ENCODE measurements at places on chromosomes 1 and 21.
A peak's percentile ranks its signal among the peaks of the same experiment; 100 is the strongest.

DNA sequence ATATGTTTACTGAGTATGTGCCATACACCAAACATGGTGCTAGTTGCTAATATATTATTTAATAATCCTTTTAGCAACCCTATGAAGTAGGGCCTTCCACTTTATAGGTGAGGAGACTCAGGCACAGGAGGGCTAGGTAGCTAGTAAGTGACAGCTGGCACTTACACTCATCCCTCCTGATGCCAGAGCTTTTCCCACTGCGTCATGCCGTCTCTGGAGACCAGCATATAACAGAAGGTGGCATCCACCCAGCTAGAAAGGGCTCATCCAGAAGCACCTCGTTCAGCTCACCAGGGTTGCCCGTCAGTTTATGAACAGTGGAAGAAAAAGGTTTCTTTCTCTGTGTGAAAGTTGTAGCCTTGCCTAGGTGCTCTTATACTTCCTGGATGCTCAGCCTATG is 108.9 kb downstream of the NOS1AP start:
- no peak for DNase-seq

DNA sequence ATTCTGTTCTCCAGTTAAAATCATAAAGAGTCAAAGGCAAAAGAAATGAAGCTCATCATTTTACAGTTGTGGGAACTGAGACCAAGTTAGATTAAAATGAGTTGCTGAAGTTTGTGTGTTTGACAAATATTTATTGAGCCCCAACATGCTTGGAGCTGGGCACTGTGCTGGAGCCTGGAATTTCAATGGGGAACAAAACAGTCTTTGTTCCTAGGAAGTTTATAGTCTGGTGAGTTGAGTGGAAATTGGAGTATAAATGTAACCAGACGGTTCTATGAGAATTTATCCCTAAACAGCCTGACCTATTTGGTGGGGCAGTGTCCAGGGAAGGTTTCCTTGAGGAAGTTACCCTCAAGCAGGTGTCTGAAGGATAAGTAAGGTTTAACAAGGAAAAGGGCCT is 294.4 kb downstream of the PRDM2 start:
- DNase-seq: no peak

GRCh38 chr1:192954705-192955265 is 104.4 kb downstream of the UCHL5 start:
- DNase-seq: peak; percentile 4

GRCh38 chr1:226061841-226062557 is 517 bp upstream of the H3-3A start:
- DNase-seq: peak; percentile 84

GRCh38 chr1:166933633-166934032 is 41.7 kb downstream of the ILDR2 start:
- DNase-seq: peak; percentile 16

GRCh38 chr1:29473161-29473855 is 237.0 kb downstream of the PTPRU start:
- no peak for DNase-seq

DNA sequence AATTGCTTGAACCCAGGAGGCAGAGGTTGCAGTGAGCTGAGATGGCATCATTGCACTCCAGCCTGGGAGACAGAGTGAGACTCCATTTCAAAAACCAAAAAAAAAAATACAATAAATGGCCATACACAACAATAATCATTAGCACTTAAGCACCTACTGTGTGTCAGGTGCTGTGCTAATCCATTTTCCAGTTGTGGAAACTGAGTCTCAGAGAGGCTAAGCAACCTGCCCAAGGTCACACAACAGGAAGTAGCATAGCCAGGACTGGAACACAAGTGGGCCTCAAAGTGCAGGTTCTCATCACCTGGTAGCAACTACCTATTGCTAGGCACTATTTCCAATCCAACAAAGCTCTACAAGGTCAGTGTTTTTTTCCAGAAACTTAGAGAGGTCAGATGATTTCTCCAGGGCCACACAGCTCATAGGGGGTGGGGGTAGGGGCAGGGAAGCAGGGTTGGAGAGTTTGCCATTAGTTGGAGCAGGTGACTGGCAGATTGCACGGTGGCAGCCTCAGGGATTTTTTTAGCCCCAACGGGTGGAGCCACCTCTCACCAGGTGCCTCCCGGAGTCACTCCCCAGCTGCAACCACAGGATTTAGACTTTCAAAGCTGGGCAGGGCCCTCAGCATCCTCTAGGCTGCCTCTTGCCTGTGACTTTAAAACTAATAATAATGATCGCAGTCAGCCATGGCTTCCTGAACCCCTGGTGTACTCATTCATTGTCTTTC is 52.5 kb upstream of the ID3 start:
- no peak for DNase-seq

GRCh38 chr21:33151941-33152731 is 77.6 kb upstream of the IFNAR2 start:
- no peak for DNase-seq

- DNase-seq: no peak
These were observed 37.9 kb downstream of the RGL1 start for GRCh38 chr1:183842795-183843144.

- no peak for DNase-seq
These were observed 143.0 kb downstream of the AJAP1 start for GRCh38 chr1:4797429-4797828.

GRCh38 chr1:77322061-77322900 is 40.5 kb downstream of the AK5 start:
- peak; percentile 96 for DNase-seq

DNA sequence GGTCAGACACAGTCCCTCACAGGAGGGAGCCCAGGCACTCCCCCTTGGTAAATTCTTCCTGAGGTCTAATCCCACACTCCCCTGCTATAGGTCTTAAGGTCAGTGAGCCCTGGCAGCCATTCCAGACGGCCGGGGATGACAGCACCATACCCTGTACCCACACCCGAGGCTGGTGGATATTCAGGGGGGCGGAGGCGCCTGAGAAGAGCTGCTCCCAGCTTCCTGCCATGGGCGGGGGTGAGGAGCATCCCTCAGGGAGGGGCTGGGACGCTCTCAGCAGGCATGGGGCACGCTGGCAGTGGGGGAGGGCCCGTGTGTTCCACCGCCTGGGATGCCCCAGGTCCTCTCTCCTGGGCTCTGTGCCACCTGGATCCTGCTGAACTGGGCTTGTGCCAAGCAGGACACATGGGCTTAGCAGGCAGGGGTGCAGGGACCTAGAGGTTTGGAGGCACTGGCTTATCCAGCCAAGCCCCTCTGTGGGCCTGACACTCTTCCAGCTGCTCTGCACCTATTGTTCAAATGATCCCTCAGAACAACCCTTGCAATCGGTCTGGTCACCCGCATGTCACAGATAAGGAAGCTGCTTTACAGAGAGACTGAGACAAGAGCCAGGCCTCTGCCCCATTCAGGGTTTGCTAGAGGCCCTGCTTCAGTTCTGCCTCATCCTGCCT is 5.7 kb upstream of the ADGRB2 start:
- DNase-seq: no peak

GRCh38 chr1:44636688-44637598 is 37.3 kb downstream of the TMEM53 start:
- no peak for DNase-seq

DNA sequence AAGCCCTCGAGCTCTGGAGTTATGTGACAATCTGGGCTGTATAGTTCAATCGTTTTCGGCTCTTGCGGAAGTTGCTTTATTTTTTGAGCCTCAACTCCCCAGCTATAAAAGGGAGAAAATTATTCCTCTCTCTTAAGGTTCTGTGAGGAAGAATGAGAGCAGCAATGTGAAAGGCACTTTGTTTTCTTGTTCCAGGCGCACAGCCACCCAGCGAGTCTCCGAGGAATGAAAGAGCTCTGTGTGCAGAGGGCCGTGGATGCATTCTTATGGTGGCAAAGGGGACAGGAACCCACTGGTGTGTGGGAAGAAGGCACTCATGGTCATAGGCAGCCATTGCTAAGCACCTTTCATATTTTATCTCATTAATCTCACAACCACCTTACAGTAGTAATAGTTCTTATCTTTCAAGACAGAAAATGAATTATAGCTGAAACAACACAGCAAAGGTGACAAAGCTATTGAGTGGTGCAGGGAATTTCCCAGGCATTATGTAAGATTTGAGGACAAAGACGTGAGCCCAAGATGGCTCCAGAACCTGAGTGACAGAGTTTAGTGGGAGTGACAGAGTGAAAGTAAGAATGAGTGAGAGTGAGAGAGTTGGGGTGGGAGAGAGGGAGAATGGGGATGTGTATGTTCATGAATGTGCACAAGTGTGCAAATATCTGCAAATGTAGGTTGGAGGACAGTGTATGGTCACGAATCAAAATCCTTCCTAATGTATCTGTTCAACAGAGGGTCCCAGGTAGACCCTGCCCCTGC is 9.4 kb downstream of the CYP2J2 start:
- DNase-seq: no peak

DNA sequence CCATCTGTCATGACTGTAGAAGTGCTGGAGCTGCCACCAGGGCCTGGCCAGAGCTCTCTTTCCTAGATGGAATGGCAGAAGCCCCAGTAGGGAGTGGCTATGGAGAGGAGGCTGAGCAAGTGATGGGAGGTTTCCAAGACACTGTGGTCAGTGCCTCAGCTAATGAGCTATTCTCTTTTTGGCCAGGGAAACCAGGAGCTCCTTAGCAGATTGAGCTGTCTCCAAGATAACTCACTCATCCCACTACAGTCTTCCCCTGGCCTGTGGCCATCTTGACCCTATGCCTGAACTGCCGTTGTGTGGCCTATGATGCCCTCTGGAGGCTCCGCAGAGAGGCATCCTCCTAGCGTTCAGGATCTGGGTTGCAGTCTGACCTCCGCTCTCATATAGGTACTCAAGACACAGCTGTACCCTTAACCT is 60.5 kb downstream of the ERI3 start:
- peak; percentile 75 for DNase-seq

DNA sequence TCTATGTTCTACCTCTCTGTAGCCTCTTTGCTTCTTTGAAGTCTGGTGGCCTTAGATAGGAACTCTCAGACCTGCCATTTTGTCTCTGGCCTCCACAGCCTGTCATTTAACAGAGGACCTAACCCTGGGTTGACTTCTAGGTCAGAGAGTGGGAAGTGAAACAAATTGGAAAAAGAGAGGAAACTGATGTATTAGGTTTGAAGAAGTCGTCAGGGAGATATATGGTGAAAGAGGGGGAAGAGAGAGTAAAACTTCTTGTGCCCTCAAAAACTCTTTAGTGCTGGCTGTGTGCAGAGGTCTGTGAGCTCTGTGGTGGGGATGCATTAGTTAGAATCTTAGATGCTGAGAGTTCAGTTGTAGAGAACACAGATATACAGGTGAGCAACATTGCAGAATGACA is 30.2 kb upstream of the CD1D start:
- DNase-seq: no peak

- peak; percentile 84 for DNase-seq
These were observed 17.3 kb downstream of the S1PR1 start for GRCh38 chr1:101253976-101254674.

- no peak for DNase-seq
These were observed 183.9 kb downstream of the C1orf94 start for GRCh38 chr1:34360574-34360973.

DNA sequence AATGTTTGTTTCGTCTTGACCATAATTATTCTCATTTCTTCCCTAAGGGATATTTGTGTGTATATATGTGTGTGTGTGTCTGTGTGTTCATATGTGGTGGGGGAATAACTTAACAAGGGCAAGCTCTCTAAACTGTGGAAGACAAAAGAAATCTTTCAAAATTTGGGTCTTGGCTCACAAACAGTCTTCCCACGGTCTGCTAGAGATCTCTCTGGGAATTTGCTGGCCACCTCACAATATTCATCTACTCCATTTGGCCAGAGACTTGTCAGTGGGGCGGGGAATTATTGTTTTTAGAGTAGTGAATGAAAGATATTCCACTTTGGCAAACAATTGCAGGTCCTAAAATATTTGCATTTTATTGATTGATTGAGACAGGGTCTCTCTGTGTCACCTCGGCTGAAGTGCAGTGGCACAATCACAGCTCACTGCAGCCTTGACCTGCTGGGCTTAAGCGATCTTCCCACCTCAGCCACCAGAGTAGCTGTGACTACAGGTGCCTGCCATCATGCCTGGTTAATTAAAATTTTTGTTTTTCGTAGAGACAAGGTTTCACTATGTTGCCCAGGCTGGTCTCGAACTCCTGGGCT is 8.0 kb upstream of the EIF2B3 start:
- no peak for DNase-seq

DNA sequence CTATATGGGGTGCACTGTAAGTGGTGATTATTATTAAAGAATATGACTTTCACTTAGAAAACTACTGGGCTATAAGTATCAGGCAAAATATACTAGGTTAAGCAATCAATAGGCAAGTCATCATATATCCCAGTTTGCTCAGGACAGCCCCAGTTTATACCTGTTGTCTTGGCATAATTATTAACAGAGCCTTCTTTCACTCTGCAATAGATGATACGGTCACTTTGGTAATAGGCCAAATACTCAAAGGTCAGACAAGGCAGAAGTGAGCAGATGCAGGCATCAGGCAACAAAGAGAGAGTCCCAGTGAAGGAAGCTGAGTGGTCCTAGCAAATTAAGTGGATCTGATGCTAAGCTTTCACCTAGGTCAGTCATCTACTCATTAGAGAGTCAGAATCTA is 599.9 kb downstream of the LMO4 start:
- no peak for DNase-seq

DNA sequence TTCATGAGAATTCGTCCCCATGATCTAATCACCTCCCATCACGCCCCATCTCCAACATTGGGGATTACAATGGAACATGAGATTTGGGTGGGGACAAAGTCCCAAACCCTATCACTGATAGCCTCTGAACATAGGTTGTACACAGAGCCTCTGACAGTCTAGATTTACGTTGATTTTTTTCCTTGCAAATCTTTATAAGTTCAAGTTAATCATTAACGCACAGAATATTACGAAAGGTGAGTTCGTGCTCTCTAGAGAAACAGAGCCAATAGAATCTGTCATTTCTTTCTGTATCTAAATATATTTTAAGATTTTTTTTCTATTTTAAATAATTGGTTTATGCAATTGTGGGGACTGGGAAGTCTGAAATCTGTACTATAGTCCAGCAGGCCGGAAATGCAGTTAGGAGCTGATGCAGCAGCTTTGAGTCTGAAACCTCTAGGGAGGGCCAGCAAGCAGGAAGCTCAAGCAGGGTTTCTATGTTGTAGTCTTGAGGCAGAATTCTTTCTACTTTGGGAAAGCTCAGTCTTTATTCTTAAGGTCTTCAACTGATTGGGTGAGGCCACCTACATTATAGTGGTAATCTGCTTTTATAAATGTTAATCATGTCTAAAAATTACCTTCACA is 61.0 kb downstream of the SELENOF start:
- DNase-seq: no peak

DNA sequence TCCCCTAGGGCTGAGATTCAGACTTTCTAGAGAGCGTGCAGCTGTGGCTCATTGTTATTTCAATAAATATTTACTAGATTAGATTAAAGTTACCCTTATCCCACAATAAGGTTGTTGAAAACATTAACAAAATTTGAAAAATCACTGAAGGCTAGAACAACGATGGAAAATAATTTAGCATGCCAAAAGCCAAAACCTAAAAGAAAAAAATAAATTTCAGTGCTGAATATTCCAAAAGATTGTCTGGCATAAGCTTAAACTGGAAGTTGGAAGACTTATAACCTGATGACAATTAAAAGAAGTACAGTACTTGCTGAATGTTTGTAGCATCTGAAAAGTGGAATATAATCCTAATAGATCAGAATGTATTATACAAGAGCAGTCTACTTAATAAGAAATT is 221.3 kb downstream of the USH2A start:
- no peak for DNase-seq

Data from fibroblast of skin of right biceps (primary cell).